Germinal center (tissue), 1 donor: ENCODE measurements at places on chromosomes 2 and 18.

- DNase-seq: no peak
Measured at GRCh38 chr18:48186861-48187260, 222.3 kb downstream of the ZBTB7C start.

DNA sequence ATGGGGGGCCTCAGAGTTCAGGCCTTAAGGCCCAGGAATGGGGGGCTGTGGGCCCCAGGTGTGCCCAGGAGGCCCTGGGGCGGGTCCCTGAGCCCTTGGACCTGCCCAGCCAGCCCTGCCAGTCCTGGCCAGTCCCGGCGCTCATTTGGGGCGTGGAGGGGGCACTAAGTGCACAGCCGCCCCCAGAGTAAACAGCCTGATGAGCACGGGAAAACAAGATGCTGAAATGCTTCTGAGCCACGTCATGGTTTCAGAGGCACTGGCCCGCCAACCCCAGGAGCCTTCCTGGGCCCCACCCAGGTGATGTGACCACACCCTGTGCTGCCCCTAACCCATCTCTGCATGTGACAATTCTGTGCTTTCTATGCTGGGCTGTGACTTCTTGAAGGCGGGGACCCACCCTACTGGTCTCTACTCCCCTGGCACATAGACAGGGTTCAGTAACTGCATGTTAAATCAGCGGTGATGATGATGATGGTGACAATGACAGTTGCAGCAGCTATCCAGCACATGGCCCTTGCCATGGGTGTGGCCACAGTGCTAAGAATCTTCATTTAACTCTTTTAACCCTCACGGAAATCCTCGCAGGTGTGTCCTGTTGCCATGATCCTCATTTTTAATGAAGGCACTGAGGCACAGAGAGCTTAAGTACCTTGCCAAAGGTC lies 28.1 kb upstream of the ASPRV1 start:
- no peak for DNase-seq

DNA sequence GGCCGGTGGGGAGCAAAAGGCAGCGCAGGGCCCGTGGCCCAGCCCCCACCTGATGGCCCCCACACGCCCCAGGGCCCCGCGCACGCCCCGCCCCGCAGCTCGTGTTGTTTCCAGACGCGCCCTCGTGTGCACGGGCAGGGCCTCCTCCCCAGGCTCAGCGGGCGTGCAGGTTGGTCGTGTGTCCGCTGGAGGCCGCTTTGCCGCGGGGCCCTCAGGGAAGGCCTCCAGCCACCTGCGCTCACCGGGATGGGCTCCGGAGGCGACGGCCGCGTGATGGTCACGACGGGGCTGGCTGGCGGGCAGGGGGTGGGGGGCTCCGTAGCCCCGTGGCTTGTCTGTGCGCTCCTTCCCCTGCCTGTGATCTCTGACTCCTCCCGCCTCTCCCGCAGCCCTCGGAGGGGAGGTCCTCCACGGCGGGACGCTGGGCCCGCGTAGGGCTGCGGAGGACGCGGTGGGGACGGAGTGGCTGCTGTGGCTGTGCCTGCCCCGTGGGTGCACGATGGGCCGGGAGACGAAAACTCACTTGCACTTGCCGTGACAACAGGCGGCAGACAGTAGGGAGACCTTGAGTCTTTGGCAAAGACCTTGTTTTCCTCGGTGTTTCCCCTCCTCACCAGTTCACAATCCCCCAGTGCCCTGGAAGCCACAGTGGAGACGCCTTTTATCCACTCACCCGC lies 67.1 kb downstream of the RTP5 start:
- DNase-seq: no peak

GRCh38 chr2:47334356-47335136 lies 68.4 kb upstream of the MSH2 start:
- no peak for DNase-seq

GRCh38 chr2:227534714-227535113 lies 62.8 kb downstream of the AGFG1 start:
- DNase-seq: no peak

DNA sequence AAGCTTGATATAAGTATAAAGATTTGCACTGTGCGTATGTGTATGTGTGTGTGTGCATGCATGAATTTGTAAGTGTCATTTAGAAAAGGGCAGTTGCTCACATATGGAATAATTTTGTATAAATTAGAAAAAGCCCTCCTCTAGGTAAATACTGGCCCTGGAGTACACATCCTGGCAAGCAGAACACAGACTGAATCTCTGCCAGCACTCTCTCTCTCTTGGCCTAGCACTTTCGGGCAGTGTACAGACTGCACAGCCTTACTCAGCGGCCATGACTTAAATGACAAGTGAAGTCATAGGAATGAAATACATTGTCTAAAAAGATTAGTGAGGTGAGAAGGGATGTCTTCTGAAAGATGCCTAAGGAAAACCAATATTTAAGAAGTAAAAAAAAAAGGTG lies 214.1 kb downstream of the RDH14 start:
- DNase-seq: no peak

- DNase-seq: no peak
Measured at GRCh38 chr2:222364285-222364895, 60.0 kb upstream of the SGPP2 start.

- DNase-seq: no peak
Measured at GRCh38 chr18:42024131-42024530, 69.1 kb downstream of the PIK3C3 start.

DNA sequence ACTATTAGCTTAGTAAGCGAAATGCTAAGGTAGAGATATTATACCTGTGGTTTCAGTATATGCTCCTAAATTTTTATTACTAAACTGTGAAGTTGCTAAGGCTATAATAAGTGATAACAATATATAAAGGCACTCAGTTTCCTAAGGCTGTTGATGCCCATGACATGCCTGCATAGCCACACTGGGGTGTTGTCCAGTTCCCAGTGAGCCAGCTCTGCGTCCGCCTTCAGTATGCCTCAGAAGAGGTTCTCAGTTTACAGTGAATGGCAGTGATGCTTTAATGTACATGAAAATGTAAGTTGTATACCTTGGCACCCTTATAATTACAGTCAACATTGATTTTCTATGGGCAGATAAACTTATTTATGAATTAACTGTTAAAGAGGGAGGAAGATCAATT lies 7.2 kb downstream of the FHOD3 start:
- no peak for DNase-seq

DNA sequence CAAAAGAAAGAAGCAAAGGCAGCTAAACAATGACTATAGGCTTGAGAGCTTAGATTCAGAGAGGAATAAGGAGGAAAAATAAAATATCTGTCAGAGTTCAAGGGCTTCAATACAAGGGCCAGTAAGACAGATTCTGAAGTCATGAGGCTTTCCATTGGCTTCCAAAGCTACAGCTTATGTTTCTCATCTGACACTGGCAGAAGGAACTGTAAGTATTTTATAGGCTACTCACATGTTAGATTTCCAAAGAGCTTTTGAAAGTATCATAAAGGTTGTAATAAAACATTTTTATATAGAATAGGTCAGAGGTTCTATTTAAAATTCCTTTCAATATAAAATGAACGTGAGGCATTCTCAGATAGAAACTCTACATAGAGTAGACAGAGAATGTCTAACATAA lies 746.6 kb upstream of the NXPH2 start:
- DNase-seq: no peak

DNA sequence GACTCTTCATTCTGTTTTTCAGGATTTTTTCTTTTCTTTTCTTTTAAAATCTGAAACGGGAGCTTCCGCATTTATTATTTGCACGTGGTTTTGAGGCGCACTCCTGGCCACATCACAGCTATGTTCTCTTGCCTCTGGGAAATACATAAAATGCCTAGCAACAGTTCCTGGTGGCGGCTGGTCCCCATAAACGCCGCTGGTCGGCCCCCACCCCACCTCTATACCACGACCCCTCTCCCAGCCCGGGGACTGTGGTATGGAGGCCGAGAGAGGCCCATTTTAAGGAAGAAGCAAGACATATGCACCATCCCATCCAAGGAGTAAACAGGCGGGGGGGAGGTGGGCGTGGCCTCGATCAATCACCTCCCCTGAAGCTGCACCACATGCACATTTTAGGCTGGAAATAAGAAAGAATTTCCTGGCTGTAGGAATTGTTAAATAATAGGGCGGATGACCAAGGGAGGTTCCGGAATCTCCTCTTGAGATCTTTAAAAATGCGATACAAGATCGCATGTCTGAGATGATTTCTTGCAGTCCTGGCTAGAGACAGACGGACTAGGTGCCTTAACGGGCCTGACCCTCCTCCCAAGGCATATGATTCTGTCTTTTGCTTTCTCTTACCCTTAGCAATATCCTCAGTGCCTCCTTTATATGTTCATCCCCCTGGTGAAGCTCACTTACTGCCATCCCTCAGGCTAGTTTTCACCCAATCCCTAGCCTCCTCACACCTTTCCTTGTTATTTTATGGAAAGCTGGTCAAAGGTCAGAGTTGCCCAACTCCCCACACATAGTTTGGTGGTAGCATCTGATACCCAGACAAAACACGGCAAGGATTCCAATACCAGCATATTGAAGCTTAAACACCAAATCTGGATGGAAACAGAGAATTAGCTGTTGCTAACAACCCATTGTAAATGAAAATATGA lies 82.4 kb downstream of the BCL2 start:
- no peak for DNase-seq

DNA sequence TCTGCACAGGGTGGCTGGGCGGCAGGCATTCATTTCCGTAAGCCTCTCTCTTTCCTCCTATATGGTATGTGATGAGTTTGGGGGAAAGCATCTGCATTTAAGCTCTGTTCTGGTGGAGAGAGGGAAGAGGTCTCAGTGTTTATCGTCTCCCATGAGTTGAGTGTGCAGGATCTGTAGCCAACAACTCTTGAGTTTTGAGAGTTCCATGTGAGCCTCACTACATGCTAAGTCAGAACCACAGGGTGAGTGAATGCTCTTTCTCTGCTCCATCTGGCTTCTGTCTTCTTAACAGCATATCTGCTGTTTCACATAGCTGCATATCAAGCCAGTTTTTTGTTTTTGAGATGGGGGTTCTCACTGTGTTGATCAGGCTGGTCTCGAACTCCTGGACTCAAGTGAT lies 22.7 kb downstream of the RAB31 start:
- no peak for DNase-seq

GRCh38 chr2:8416849-8417832 lies 264.7 kb upstream of the ID2 start:
- DNase-seq: no peak

DNA sequence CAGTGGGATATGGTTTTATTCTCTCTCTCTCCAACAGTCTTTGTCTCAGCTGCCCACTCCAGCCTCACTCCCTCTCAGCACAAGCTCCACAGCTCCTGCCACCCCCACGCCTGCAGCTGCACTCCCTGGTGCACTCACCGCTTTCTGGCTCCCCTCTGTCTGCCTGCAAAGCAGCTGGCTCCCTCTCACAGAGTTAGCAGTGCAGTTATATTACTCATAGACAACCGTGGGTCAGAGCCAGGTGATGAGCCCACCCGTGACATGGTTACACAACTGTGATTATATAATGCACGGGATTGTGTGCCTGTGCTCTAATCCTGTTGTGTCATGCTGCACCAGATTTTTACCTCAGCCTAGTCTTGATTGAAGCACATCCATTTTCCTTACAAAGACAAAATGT lies 276.9 kb upstream of the CHAC2 start:
- no peak for DNase-seq

GRCh38 chr2:187529977-187530721 lies 24.1 kb downstream of the TFPI start:
- no peak for DNase-seq

- no peak for DNase-seq
Measured at GRCh38 chr2:187586011-187586641, 31.9 kb upstream of the TFPI start.

- no peak for DNase-seq
Measured at GRCh38 chr2:145160855-145161254, 640.9 kb upstream of the ZEB2 start.

- DNase-seq: no peak
Measured at GRCh38 chr18:30248056-30248455, 794.5 kb downstream of the DSC3 start.
